ENCODE measurements at places on chromosomes 16 and 17.

- no peak for DNase-seq
These were observed 5.2 kb downstream of the IL34 start for GRCh38 chr16:70651524-70651923.

GRCh38 chr17:79565606-79566250, 45.1 kb downstream of the RBFOX3 start:
- DNase-seq, result no peak

DNA sequence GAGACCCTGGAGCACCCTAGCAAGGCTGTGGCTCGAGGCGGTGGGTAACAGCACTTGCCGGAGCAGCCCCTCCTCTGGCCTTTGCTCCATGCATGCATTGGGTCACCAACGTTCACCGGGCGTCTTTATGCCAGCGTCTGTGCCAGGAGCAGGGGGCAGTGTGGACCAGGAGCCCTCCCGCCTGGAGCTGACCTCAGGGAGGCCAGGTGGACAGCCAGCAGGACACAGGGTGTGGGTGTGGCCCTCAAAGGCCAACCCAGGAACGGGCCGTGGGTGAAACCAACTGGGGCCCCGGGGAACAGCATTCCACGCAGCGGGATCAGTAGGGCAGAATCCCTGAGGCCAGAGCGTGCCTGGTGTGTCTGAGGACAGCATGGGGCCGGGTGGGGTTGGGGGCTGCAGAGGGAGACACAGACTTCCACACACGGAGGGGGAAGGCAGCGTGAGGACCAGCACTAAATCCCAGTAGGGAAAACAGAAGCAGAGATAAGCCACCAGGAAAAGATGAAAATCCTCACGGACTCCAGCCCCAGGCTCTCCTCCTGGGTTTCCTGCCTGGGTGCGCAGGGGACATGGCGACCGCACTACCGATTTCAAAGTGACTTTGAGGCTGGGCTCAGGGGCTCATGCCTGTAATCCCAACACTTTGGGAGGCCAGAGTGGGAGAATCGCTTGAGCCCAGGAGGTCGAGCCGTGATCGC, 2.9 kb upstream of the CD7 start:
- no peak for DNase-seq

- no peak for DNase-seq
These were observed 20.0 kb upstream of the SLC35G3 start for GRCh38 chr17:35214192-35214591.

GRCh38 chr17:81050645-81051625, 16.0 kb downstream of the BAIAP2 start:
- DNase-seq, result no peak

GRCh38 chr16:4805231-4805630, 2.8 kb upstream of the ROGDI start:
- DNase-seq, result no peak

- no peak for DNase-seq
These were observed 59.9 kb downstream of the PRMT7 start for GRCh38 chr16:68370581-68371275.

DNA sequence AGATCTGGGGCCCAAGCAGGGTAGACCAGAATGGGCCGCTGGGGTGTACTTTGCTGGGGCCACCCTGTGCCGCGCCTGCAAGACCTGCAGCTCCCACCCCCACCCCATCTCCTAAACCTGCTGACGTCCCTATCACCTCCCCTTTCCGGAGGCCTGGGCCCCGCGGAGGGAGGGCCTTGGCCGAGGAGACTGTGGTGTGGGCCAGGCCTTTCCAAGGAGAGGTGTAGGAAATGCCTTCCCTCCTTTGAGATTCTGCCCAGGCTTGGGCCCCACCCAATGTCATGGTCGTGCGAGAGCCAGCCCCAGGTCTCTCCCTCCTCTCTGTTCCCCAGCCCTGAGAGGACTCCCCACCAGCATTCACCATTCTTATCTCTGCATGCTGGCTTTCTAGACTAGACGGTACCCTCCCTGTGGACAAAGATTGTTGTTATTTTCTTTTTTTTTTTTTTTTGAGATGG, 3.9 kb upstream of the WFIKKN2 start:
- no peak for DNase-seq

GRCh38 chr16:22380529-22380928, 6.1 kb upstream of the CDR2 start:
- DNase-seq, result no peak

GRCh38 chr17:10125531-10126275, 72.7 kb downstream of the GAS7 start:
- no peak for DNase-seq

DNA sequence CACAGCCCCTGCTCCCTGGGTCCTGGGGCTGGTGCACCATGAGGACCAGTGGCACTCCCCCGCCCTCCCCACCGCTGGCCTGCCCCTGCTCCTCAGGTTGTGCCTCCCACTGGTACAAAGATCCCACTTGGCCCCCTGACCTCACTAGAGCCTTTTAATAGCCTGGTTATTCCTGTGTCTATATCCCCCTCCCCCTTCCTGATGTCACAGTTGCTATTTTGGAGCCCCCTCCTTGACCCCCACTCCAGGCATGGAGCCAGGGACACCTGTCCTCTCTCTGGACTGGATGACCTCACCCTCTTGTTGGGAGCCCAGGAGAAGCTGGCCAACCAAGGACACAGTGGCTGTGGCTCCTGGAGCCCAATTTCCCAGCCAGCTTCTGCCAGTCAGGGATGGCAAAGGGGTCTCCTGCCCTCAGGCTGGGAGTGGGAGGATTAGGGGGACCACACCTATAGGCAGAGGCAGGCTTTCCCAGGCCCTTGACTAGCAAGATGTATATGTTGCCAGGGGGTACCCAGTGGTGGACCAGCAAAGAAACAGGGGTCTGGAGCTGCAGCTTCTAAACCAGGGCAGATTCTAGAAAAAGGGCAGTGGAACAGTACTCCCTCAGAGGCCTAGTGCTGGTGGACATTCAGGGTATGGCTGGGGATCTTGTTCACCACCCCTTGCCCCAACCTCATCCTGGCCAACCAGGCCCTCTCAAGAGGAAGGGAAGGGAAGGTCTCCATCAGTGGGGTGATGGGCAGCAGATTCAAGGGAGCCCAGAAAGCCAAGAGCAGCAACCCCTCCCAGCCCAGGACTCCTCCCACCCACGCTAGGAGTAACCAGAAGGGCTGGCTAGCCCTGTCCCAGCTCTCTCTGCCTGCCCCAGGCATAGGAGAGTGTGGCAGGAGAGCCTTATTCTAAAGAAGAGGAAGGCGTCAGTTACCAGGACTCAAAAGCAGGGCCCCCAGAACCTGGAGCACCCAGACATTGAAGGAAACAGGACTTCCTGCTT, 10.9 kb downstream of the HDAC5 start:
- DNase-seq, result no peak

- DNase-seq, result no peak
These were observed 4.8 kb downstream of the GNG13 start for GRCh38 chr16:795580-796229.

DNA sequence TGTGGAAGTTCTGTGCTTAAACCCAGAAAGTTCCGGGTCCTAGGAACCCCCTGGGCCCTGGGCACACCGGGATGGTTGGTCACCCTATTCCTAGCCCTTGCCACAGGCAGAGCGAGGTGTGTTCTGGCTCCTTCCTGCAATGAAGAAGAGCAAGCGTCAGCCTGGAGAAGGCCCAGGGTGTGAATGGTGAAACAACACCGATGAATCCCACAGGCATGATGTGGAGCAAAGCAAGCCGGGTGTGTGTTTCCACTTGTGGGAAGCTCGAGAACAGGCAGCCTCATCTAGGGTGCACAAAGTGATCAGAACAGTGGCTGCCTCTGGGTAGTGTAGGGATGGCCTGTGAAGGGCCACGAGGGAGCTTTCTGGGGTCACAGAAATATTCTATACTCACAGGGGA, 13.8 kb downstream of the KCNG4 start:
- DNase-seq, result no peak

DNA sequence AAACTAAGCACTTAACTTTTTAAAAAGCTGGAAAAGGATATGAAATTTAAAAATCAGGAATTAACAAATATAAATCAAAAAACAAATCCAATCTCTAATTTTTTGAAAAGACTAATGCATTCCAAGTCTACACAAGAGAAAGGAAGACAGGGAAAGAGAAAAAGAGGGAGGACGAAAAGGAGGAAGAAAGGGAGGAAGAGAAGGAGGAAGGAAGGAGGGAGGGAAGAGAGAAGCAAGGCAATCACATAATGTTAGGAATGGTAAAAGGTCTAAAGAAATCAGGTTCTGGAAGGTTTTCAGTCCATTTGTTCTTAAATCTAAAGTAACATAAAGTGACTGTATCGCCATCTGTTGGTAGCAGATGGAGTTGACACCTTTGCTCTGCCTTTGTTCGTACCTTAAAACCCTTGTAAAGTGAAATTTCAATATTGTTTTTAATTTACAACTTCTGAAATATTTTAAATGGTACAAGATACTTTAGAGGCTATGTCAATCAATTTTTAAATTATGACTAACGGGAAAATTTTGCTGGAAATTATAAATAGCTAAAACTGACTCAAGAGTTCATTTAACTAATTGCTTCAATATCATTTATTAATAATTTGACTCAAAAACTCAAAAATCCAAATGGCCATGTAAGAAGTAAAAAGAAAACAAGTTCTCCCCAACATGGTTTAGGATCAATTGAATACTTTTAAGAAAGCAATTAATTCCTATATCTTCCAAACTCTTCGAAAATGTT, 20.4 kb upstream of the CDYL2 start:
- DNase-seq, result no peak

DNA sequence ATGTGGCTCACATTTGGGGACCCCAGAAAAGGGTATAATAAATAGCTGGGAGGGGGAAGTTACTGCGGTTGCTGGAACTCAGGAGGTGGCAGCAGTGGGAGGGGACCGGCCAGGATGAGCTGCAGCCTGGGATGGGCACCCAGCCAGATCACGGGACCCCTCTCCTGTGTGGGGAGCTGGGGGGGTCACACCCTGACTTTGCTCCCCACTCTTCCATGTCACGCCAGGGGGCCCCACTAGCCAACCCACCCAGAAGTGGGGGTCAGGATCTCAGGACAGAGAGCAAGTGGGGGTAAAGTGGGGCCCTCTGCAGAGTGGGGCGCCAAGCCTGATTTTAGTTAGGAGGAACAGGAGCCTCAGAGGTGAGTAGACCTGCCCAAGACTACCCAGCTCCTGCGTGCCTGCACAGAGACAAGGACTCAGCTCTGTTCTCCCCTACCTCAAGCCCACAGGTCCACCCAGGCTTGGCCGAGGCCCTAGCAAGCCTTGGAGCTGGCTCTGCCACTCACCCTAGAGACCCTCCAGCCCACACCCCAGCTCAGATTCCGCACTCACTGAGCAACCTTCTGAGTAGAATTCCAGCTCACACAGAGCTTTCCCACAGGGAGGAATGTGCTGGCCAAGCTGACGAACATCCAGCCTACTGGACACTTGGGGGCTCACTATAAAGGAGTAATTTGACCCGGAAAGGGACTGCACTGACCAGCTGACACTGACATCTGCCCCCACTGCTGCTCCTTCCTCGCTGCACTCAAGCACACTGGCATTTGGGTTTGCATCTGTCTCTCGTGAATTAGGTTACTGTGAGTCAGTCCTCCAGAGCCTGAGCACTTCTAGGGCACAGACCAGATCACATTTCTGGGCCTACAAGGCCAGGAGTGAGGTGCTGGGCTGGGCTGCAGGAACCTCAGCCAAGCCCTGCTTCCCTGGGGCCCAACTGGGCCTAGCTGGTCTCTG, 310.1 kb downstream of the C16orf95 start:
- DNase-seq, result no peak

GRCh38 chr17:67052720-67053437, 8.5 kb downstream of the CACNG1 start:
- DNase-seq, result peak; percentile 36

DNA sequence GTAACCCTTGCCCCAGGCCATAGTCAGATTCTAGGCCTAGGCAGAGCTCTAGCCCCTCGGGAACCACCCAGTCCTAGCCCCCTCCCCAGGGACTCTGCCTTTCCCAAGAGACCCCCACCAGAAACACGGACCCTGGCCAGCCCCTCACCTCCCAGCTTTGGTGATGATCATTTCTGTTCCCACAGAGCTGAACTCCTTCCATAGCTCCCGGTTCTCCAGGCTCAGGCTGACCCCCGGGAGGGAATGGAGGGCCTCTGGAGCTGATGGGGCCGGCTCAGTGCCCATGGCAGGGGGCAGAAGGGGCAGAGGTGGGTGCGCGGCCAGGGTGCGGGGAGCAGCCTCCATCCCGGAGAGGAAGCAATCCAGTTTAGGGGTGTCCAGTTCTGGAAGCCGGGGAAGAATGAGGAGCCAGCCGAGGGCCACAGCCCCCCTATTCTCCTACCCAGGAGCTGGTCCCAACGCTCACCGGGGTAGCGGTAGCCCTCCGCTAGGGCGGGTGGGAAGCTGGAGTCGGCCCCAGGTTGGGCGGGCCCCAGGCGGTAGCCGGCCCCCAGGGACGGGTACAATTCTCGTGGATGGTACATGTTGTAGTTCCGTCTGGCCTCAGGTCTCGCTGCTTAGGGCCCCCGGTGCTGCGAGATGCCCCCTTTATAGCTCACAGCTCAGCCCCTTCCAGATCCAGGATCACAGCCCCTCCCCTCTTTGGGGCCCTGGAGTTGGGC, 953 bp downstream of the TBX6 start:
- no peak for DNase-seq

GRCh38 chr17:10041287-10041612, 136.2 kb upstream of the RCVRN start:
- no peak for DNase-seq

- no peak for DNase-seq
These were observed 380 bp downstream of the HS3ST3A1 start for GRCh38 chr17:13601322-13601775.

GRCh38 chr17:40190197-40191021, 13.1 kb downstream of the RAPGEFL1 start:
- DNase-seq, result peak; percentile 78

- DNase-seq, result peak; percentile 85
These were observed 11.8 kb upstream of the SLFN13 start for GRCh38 chr17:35460354-35460851.

GRCh38 chr16:2777903-2778629, 986 bp upstream of the ELOB start:
- DNase-seq, result no peak

DNA sequence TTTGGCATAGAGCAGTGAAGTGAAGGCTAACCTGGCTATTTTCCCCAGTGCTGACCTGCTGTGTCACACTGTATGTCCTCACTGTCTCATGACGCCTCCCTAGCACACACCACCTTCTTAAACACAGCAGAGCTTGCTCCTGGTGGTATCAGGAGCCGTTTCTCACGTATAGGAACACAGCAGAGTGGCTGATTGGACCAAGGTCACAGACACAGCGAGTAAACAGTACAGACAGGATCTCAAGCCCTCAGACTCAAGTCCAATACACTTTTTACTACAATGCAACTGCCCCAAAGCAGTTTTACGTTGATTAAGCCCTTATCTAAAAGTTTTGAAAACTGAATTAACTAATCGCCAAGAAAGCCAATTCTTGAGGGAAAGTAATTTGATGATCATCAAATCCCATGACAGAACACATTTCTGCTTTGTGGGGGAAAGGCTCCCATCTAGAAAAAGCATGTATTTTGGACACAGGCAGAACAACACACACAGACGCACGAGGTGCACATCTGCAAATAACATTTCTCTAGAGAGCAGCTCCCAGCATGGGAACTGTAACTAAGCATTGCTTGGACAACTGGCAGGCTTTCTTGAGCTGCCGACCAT, 15.2 kb downstream of the ARHGAP17 start:
- no peak for DNase-seq

Data from ecto neural progenitor cell (in vitro differentiated cells).